ENCODE measurements at places on chromosomes 4 and X.

- DNase-seq = no peak
Observed at GRCh38 chr4:44791831-44792230, 65.5 kb upstream of the GNPDA2 start.

DNA sequence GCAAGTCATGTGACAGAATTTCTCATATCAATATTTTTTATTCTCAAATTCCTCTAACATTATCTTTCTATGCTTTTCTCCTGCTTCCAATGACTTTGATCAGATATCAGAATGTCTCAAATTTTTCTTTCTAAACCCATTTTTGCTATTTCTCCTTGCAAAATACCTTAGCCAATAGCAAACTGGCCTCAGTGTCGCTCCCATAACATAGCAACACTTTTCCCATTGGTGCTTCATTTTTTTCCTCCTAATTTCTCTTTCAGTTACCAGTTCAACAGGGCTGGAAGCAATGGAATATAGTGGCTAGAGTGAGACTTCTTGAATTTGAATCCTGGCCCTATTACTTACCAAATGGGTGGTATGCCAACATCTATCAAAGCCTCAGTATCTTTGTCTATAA lies 1091.6 kb downstream of the C4orf33 start:
- DNase-seq = no peak

DNA sequence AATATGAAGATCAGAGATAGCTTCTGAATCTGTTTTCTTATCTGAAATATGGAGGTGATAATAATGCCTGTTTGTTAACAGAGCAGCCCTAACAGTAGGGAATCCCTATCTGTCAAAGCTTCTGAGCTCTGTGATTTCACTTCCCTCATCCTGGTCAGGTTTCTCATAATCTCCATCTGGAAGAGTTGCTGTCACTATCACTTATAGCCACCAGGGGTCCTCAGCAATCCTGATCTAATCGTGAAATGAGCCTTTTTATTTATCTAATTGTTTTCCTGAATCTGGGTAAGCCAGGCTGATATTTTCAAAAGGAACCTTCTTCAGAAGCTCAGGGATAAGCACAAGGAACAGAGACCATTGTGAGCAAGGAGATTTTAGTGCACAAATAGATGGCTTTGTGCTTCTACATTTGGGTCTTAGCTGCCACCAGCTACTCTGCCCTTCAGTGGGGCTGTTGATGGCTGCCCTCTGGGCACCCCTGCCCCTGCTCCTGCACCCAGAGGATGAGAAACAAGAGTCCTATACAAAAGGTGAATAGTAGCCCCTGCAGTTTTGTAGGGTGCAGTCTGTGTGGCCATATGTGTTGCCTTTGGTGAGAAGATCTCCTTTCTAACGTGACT lies 196.4 kb upstream of the RADX start:
- DNase-seq = peak; percentile 7

DNA sequence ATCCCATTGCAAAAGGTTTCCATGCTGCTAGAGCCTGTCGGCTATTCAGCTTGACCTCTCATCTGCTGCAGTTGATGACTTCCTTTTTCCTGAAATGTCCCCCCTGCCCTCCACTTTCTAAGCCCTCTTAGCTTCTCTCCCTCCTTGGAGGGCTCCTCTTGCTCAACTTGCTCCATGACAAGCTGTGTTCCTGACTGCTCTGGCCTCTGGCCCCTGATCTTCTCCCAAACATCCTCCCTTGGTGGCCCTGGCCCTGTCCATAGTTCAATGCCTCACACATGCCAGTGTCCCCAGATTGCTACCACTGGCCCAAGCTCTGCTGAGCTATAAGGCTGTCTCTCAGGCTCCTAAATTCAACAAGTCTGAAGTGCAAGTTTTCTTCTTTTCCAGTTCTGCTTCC lies 29.6 kb downstream of the RASL11B start:
- no peak for DNase-seq

- DNase-seq = peak; percentile 76
Observed at GRCh38 chr4:143384381-143384994, 47.8 kb downstream of the GAB1 start.

DNA sequence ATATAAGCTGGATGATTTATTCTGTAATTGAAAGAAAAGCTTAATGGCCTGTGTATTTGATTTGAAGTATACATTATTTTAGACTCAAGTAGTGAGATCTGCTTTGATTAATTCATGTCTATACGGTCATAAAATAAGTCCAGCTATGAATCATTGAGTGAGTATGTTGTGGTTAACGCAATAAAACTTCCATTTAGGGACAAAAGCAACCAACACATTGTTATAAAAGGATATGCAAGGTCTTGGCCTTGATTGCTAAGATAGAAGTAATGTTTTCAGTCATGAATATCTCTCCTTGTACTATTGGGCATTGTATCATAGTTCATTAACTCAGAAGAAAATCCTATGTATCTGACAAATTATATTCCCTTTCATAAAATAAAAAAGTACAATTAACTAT lies 162.1 kb downstream of the EPHA5 start:
- DNase-seq = peak; percentile 83

DNA sequence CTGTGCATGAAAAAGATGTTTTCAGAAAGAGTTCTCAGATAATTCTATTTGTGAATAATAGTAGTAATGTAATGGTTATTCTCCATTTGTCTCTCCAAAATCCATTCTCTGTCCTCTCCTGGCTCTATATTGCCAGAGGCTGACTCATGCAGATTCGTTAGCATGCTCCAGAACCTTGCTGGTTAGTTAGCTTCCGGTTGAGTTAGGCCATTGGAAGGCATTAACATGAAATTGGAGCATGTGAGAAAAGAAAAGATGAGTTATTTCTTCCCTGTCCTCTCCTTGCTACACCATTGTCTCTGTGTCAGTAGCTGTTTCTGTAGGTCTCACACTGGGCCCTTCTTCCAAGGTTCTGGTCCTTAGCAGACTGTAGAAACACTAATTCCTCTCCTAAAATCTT lies 23.5 kb upstream of the PRDM8 start:
- peak; percentile 64 for DNase-seq

DNA sequence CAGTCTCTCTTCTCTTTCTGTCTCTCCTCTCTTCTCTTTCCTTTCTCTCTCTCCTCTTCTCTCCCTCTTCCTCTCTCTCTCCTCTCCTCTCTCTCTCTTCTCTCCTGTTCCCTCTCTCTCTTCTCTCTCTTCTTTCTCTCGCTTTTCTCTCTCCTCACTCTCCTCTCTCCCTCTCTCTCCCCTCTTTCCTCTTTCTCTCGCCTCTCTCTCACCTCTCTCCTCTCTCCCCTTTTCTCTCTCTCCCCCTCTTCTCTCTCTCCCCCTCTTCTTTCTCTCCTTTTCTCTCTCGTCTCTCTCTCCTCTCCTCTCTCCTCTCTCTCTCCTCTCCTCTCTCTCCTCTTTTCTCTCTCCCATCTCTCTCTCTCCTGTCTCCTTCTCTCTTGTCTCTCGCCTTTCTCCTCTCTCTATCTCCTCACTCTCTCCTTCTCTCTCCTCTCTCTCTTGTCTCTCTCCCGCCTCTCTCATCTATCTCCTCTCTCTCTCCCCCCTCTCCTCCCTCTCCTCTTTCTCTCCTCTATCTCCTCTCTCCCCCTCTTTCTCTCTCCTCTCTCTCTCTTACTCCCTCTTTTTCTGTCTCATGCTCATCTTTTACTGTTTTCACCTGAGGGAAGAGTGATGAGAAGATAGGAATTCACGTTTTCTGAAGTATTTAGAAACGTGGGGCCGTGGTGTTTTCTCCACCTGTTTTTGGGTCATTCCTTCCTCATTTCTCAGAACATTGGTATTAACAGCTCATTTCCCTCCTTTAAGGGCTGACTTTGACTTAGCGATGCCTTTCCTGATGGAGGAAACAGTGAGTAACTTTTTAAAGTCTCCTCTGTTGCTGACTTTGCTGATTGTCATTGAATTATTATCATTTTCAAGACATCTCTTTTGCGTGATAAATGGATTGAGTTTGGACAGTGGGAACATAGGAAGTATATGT lies 80.6 kb upstream of the CD99 start:
- DNase-seq = peak; percentile 50

- no peak for DNase-seq
Observed at GRCh38 chrX:45077748-45078424, 122.8 kb downstream of the DIPK2B start.

DNA sequence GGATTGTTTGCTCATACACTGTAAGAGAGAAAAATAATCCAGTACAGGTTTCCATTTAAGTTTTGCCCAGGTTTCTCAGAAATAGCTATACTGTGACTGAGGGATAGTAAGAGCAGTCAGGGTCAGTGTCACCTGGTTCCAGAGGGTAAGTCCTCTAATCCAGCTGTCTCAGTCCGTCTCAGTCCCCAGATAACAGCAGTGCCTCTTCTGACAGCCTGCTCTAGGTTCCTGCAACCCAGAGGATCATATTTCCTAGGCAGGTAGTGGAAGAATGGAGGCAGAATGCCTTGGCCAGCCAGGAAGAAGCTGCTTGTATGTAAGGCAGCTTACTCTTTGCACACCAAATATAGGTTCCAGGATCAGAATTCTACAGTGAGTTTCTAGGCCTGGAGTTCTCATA lies 22.6 kb upstream of the GNRHR start:
- DNase-seq = no peak

- peak; percentile 11 for DNase-seq
Observed at GRCh38 chr4:158442736-158443135, 78.9 kb upstream of the RXFP1 start.

GRCh38 chr4:125091101-125091500 lies 223.7 kb upstream of the FAT4 start:
- no peak for DNase-seq

GRCh38 chr4:82128355-82128754 lies 245.4 kb downstream of the HNRNPD start:
- no peak for DNase-seq

DNA sequence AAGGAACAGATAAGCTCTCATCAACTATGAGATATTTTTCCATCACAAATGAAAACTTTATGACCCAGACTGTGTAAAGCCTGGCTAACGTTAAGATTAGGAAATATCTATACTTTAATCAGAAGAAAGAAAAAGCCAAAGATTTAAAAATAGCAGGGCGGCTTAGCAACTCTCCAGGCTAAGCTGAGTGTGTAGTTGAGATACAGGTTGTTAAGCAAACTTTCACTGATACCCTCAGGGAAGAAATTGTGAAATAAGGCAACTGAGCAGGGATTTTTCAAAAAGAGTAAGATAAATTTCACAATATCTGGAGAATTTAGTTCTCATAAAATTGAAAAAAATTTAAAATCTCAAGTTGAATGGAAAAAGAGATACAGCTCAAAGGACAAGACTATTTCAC lies 382.0 kb downstream of the RAPGEF2 start:
- DNase-seq = no peak

DNA sequence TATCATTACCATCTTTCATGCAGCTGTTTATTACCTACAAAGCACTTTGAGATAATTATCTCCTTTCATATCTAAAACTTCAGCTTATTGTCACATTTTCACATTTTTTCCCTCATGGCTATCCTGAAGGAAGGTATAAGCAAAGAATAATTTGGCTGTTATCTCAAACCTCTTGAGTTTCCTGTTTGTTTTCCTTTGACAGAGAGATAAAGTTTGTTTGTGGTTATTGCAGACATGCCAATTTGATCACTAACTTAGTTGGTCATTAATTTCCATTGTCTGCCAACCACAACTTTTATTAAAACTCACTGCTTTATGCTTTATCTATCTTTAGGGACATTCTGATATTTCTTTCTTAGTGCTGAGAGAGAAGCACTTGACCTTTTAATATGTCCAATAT lies 89.8 kb upstream of the SPANXB1 start:
- no peak for DNase-seq

GRCh38 chr4:73619346-73619745 lies 890 bp downstream of the RASSF6 start:
- DNase-seq = no peak

- no peak for DNase-seq
Observed at GRCh38 chrX:129779747-129780146, at the start of gene SASH3. Gene SASH3 (plus strand): TSS chrX:129779949. CDS start chrX:129780098, 149 bp downstream.

GRCh38 chr4:159235779-159236368 lies 133.0 kb downstream of the RAPGEF2 start:
- DNase-seq = peak; percentile 51

DNA sequence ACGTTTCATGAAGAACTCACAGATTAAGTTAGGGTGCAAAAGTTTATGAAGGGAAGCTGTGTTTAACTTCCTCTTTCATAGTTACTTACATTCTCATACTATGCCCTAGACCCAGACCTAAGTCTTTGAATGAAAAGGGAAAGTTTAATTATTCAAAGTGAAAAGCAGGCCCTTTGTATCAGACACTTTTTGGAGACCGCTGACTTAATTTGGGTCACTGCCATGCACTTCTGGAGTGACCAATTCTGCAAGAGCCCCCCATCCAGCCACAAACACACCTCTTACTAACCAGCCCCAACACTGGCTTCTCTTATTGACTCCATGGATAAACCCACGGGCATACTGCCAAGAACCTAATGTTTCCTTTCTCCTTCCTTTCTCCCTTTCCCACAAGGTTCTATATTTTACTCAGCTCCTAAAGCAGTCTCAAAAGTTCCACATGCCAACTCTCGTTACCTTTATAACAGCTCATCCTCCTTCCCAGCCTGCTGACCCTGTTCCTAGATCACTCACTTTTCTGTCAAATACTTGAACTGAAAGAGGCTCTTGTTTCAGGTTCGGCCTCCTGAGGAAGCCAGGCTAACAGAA lies 34.5 kb downstream of the ABCE1 start:
- DNase-seq = peak; percentile 16

GRCh38 chr4:8015512-8015911 lies 75.9 kb upstream of the AFAP1 start:
- DNase-seq = peak; percentile 39

DNA sequence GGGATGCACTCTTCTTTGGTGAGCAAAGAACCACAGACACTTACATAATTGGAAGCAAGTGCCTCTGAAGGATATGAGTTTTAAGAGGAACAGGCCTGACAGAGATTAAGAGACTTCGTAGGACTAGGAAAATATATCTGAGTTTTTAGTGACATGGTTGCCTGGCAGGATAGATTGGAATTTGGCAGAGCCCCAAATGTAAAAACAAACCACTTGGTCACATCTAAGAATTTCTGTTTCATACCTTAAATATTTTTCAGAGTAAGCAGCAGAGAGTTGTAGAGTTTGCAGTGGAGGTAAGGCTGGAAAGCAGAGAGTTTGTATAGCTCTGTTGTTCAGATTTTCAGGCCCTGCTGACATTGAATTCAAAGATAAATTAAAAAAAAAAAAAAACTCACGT lies 150.1 kb upstream of the MAGEB2 start:
- peak; percentile 74 for DNase-seq

GRCh38 chr4:8404791-8405515 lies 35.6 kb downstream of the ACOX3 start:
- DNase-seq = no peak

GRCh38 chr4:42490015-42490414 lies 92.7 kb downstream of the SHISA3 start:
- DNase-seq = no peak

- DNase-seq = no peak
Observed at GRCh38 chr4:108709234-108709633, 53.6 kb downstream of the ETNPPL start.

DNA sequence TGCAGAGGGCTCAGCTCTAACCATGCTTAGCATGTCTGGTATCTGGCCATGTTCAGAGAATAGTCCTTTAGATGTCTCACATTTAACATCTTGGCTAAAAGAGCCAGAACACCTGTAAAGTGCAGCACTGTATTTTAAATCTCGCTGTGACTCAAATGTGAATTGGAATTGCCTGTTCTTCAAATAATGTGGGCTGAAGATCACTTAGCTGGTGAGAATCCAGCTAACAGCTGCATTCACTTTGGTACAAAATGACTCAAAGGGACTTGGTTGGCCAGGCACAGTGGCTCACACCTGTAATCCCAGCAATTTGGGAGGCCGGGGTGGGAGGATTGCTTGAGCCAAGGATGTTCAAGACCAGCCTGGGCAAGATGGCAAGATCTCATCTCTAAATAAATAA lies 63.5 kb upstream of the PLAC8 start:
- DNase-seq = no peak
